Immature natural killer cell (primary cell): ENCODE measurements at places on chromosomes 2 and 18.

DNA sequence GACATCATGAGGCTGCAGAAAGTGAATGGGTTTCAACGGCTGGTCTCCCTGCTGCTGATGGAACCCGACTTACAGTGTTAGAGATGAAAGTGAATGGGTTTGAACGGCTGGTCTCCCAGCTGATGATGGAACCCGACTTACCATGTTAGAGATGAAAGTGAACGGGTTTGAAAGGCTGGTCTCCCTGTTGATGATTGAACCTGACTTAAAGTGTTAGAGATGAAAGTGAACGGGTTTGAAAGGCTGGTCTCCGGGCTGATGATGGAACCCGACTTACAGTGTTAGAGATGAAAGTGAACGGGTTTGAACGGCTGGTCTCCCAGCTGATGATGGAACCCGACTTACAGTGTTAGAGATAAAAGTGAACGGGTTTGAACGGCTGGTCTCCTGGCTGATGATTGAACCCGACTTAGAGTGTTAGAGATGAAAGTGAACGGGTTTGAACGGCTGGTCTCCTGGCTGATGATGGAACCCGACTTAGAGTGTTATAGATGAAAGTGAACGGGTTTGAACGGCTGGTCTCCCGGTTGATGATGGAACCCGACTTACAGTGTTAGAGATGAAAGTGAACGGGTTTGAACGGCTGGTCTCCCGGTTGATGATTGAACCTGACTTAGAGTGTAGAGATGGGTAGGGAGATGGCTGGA, 76.1 kb upstream of the ALKAL2 start:
- no peak for DNase-seq

DNA sequence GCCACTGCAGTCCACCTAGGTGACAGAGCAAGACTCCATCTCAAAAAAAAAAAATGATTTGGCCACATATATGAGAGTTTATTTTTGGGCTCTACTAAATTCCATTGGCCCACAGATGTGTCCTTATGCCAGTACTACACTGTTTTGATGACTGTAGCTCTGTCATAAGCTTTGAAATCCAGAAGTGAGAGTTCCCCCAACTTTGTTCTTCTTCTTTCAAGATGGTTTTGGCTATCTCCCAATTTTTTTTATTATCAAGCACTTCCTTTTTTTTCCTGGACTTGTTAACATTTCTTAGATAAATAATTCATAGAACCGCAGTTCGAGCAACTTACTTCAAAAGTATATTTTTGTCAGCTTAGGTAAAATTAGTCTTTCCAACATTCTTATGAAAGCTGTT, 96.9 kb downstream of the TSHZ1 start:
- no peak for DNase-seq

- peak; percentile 36 for DNase-seq
These were observed 2.4 kb upstream of the RBM45 start for GRCh38 chr2:178109813-178110212.

DNA sequence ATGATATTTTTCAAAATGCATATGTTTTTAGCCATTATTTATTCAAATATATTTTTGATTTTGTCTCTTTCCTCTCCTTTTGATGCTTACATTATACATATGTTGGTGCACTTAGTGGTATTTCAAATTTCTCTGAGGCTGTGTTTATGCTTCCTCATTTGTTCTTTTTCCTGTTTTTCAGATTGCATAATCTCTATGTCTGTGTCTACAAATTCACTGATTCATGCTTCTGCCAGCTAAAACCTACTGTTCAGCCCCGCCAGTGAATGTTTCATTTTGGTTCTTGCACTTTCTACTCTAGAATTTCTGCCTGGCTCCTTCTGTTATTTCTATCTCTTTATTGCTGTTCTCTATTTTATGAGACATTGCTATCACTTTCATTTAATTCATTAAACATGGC, 951.7 kb upstream of the CNTNAP5 start:
- DNase-seq = no peak
